ENCODE measurements at places on chromosomes 1 and 21. TPM values are rescaled to one million over a fixed set of nuclear protein-coding genes. Genes with fewer than 3 reads are reported as not detected.

GRCh38 chr1:10509809-10510509 lies 35.2 kb downstream of the PEX14 start:
- H3K4me1 ChIP-seq: peaks cover 50% of the 10 kb centered on the region
- H3K36me3 ChIP-seq: no peaks in the 10 kb centered on the region
- no peak overlapping the region for H3K4me3 ChIP-seq
- H3K27me3 ChIP-seq: no peaks in the 10 kb centered on the region
- peak overlapping the region; percentile 72 for H3K27ac ChIP-seq

- H3K4me1 ChIP-seq: no peaks in the 10 kb centered on the region
- DNase-seq: no peak
- no peaks in the 10 kb centered on the region for H3K36me3 ChIP-seq
- peaks cover 31% of the 10 kb centered on the region for H3K27me3 ChIP-seq
- H3K4me3 ChIP-seq: no peak overlapping the region
Measured at GRCh38 chr1:30506291-30507015, 216.9 kb downstream of the MATN1 start.

DNA sequence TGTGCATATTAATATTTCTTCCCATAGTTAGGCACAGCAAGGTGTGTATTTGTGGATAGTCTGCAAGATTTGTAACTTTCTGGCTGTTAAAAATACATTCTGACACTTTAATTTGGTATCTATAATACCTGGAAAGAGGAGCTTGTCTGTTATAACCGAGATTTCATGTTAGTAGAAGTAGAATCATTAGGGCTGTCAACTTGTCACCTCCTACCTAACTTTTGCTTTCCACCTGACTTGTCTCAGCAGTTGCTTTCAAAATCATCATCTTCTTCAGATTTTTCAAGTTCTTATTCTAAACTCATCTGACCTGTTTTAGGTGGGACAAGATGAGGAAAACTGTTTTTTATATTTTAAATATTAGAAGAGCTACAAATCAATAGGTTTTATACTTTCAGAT lies 11.0 kb downstream of the RWDD3 start:
- no peak overlapping the region for H3K27ac ChIP-seq
- H3K36me3 ChIP-seq: peaks cover 45% of the 10 kb centered on the region
- H3K27me3 ChIP-seq: no peaks in the 10 kb centered on the region
- H3K4me1 ChIP-seq: no peaks in the 10 kb centered on the region
- no peak overlapping the region for H3K4me3 ChIP-seq

SPATA17 gene
- 3.4 TPM for total RNA-seq

Data from left lung (tissue), 14 donors.